CD4-positive, alpha-beta T cell treated with Interleukin-17A for 4 hours (primary cell): ENCODE measurements at places on chromosomes 5 and 9.
A peak's percentile ranks its signal among the peaks of the same experiment; 100 is the strongest.

DNA sequence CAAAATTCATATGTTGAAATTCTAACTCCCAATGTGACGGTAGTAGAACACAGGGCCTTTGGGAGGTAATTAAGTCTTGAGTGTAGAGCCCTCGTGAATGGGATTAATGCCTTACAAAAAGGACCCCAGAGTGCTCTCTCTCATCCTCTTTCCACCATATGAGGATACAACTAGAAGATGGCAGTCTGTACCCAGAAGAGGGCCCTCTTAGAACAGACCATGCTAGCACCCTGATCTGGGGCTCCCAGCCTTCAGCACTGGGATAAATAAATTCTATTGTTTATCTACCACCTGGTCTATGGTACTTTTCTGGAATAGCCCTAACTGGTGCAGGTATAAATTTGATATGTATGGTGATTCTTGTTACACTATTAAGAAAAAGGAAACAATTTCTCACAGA lies 332.3 kb downstream of the BRINP1 start:
- DNase-seq = no peak

GRCh38 chr5:10768328-10768899 lies 7.4 kb upstream of the DAP start:
- DNase-seq = no peak

- peak; percentile 7 for DNase-seq
These were observed 188.2 kb downstream of the CRB2 start for GRCh38 chr9:123544007-123544827.

- DNase-seq = no peak
These were observed 1000.5 kb downstream of the PTPRD start for GRCh38 chr9:9612270-9612669.

DNA sequence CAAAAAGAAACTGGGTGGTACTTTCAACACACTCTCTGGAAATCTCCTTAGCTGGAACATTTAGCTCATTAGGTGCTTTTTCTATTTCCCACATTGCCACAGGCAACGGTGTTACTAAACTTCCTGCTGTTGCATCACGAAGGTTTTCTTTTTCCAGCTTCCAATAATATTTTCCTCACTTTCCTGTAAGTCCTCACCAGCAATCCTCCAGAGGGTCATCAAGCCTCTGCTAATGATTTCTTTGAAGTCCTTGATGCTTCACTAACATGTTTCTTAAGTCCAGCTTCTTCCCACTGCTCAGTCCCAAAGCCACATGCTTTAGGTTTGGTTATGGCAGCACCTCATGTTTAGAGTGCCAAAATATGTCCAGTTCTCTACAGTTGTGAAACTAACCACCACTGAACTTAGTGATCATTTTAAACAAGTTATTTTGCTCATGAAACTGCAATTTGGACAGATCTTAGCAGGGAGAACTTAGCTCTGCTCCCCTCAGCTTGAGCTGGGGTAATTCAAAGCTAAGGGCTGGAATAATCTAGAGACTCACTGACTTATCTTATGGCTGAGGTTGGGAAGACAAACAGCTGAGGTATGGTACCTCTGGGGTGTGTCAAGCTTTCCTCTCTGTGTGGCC lies 39.9 kb upstream of the RETREG1 start:
- no peak for DNase-seq

DNA sequence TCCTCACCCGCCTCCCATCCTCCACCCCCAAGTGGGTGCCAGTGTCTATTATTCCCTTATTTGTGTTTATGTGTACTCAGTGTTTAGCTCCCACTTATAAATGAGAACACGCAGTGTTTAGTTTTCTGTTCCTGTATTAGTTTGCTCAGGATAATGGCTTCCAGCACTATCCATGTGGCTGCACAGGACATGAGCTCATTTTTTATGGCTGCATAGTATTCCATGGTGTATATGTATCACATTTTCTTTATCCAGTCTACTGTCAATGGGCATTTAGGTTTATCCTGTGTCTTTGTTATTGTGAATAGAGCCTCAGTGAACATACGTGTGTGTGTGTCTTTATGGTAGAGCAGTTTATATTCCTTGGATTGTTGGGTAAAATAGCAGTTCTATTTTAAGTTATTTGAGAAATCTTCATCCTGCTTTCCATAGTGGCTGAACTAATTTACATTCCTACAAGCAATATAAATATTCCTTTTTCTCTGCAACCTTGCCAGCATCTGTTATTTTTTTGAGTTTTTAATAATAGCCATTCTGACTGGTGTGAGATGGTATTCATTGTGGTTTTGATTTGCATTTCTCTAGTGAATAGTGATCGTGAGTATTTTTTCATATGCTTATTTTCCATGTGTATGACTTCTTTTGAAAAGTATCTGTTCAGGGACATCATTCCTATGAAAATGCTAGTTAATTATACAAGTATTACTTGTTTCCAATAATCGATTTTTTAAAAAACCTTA lies 164.0 kb upstream of the CCDC152 start:
- DNase-seq = no peak

DNA sequence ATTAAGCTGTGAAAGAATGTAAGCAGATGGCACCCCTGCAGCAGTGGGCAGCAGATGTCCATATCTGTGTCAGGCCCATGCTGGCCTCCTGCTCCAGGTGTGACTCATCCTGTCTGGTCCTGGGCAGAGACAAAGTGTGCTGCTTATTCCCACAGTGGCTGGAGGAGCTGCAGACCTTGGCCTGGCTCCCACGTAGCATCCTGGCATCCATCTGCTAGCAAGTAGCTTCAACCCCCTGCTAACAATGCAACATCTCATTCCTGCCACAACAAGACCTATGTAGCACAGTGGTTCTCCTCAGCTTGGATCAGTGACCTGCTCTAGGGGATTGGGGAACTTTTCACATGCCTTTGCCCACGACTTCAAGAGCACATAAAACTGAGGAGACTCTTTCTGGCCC lies 126.4 kb upstream of the SLC12A2 start:
- no peak for DNase-seq

GRCh38 chr9:70228118-70228517 lies 30.7 kb upstream of the SMC5 start:
- DNase-seq = no peak

DNA sequence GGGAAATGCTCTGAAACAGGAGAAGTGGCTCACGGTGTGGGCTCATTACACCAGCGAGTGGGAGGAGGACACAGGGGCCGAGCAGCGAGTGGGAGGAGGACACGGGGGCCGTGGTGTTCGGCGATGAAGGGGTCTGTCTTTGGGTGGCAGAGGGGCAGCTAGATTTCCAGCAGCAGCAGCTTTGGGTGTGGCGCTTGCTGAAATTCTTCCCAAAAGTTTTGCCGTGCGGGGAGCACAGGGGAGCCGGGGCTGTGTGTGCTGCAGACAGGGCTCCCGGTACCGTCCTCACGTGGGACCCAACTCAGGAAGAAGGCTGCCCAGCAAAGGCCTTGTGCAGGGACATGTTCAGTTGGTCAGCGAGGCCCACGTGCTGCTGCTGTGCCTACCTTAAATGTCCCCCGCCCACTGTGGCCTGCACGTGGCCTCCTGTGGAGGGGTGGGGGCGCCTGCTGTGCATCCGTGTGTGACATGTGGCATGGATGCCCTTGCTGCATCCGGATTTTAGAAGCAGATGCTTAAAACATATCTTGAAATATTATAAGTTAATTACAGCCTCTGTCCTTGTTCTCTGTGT lies 124.3 kb upstream of the CACNA1B start:
- DNase-seq = no peak

GRCh38 chr9:132003319-132003704 lies 76.4 kb downstream of the MED27 start:
- no peak for DNase-seq

DNA sequence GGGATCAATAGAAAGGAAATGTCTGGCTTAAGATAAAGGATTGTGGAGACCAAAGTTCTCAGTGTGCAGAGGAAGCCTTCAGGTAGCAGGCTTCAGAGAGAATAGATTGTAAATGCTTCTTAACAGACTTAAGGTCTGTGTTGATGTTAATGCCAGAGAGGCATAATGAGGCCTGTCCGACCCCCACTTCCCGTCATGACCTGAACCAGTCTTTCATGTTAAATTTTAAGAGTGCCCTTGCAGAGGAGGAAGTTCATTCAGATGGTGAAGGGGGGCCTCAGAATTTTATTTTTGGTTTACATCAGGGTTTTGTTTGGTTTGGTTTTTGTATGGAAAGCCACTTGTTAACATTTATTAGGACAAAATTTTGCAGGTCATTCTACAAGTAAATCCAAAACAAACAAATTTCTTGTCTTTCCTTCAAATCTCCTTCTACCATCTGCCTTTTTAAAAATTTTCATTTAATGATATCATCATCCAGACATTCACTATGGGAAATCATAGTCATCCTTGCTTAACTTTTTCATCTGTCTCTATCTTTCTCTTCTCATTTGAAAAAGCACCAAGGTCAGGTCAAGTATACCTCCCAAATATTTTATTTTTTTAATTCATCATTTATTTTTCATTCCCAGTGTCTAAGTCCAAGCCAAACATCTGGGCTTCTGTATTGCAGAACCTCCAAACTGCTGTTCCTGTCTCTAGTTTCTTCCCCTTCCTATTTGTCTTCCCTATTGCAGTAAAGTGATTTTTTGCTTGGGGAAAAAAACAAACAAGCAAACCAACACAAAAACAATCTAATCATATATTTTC lies 6.9 kb upstream of the ABCA1 start:
- no peak for DNase-seq

DNA sequence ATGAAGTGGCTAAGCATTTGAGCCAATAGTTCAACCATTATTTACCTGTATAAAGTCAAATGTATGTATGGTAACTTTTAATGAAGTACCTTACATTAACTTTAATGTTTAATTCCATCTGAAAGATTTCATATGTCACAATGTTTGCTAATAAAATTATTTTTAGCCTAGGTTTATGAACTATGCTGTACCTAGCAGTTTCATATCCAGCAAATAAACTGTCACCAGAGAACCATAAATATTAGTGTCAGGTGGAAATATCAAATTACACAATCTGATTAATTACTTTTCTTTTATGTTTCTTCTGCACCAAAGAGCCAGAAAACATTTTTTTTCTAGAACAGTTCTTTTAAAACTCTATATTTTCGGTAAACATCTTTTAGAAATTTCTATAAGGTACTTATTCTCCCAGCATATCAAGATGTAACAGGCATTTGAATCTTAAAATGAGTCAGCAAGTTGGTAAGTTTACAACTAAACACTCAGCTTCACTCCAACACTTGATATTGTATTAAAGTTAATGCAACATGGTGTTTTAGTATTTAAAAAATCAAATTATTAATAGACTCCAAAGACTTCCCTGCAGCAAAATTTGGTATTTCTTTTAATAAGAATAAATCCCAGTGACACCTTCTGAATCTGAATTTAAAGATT lies 8.5 kb upstream of the CCDC192 start:
- no peak for DNase-seq
